ENCODE measurements at places on chromosomes 16 and 17.

DNA sequence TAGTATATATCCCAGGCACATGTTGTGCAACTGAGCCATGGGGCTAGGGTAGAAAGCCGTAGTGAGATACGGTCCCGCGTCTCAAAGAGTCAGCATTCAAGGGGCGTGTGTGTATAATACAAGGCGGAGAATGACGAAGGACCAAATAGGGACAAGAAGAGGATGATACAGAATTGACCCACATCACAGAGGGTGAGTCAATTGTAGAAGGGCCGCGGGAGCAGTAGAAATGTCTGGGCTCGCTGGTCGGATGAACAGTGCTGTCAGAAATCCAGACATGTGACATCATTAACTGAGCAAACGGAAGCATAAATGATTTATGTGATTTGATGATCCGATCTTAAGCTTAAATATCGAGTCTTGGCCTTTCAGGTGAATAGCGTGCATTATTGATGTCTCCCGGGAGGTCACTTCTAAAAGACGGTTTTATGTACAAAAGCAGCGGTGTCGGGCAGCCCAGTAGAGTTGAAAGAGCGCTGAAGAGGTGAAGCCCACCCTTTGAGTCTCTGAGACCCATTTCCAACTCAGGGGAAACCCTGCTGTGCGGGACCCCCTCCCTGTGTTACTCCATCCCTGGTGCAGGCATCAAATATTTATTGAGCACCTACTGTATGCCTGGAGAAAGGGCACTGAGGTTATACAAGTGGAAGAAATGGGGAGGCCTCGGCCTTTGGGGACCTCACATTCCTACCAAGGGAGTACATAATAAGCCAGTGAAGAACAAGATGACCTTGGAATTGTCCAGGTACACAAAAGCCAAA is 45.1 kb downstream of the ATP2C2 start:
- DNase-seq, result no peak

GRCh38 chr17:64319531-64319930 is 56.5 kb upstream of the TEX2 start:
- no peak for DNase-seq

GRCh38 chr16:50001144-50001543 is 23.9 kb upstream of the CNEP1R1 start:
- DNase-seq, result no peak

GRCh38 chr16:4481963-4482362 is 5.8 kb downstream of the HMOX2 start:
- DNase-seq, result no peak

GRCh38 chr17:39822051-39822451 is 42.1 kb downstream of the IKZF3 start:
- no peak for DNase-seq

- DNase-seq, result peak; percentile 18
These were observed 18.8 kb downstream of the CLUH start for GRCh38 chr17:2692781-2693135.

- no peak for DNase-seq
These were observed 118.2 kb upstream of the CHMP6 start for GRCh38 chr17:80873307-80873951.

DNA sequence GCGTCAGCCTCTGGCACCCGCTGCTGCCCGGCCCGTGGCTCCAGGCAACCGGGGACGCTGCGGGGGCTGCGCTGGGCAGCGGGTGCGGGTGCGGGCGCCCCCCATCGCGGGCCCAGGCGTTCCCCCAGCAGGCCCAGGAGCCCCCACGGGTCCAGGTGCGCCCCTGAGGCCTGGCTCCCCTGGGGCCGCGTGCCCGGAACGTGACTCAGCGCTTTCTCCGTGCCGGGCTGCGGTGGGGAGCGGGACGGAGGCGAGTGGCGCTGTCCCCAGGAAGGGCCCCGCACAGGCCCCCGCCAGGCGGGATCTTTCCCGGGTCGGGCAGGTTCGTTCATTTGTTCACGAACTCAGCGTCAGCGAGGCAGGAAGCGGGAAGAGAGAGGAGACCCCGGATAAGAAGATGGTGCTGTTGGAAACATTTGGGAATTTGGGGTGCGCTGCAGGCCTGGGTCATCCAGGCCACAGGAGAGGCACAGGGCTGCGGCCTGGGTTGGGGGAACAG is 18.4 kb upstream of the EXOC7 start:
- DNase-seq, result no peak

- DNase-seq, result peak; percentile 19
These were observed 11.0 kb downstream of the CHMP6 start for GRCh38 chr17:81002409-81003361.

DNA sequence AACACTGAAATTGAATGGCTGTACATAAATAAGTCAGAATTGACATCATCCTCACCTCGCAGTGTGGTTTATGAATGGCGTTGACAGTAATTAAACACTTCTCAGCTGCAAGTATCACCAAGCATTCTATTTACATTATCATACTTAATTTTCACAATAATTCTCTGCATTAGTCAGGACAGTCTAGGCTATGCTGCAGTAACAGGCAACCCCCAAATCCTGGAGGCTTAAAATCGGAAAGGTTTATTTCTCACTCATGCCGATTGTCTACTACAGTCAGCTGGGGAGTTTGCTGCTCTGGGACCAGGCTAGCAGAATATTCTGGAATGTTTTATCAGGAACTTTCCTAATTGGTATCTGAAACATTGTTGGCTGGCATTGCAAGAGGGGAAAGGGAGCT is 493.2 kb upstream of the ERCC4 start:
- no peak for DNase-seq

- DNase-seq, result no peak
These were observed 582.7 kb upstream of the PSMD7 start for GRCh38 chr16:73713778-73714495.

DNA sequence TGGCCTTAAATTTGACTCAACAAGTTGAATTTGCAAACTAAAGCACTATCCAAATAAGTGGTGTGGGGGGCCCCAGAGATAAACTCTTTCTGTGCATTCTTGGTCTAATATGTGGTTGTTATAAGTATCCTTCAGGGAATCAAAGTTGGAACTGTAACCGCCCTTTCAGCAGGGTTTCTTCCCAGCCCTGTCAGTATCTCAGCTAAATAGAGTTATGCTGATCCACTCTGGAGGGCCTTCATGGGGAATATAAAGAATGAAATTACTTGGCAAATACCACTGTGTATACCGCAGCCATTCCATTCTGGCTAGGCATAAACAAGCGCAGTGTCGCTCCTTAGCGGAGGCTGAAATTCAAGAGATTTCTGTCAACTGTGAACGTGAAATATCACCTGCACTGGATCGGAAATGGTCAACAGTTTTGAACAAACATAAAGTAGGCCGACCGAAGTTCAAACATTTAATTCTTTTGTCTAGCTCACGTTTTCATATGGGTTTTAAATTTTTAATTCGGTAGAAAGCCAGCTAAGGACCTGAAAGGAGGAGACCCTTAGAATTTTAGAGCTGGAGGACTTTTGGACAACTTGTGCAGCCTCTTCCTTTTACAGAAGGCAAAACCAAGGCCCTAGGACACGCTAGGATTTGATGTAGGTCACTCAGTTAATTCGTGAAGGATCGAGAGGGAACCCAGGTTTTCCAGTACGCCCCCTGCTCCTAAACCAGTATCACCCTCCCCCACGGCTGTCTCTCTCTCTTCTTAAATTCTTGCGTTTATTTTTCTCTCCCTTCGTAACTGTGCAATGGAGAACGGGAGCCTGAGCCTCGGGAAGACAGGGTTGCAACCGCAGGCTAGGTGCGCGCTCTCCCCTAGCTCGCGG is 74.7 kb downstream of the CHD9 start:
- no peak for DNase-seq

- DNase-seq, result no peak
These were observed 473.6 kb upstream of the ASIC2 start for GRCh38 chr17:33766721-33767120.

- no peak for DNase-seq
These were observed 137.7 kb upstream of the CDH5 start for GRCh38 chr16:66228792-66229191.

- peak; percentile 40 for DNase-seq
These were observed 48.6 kb downstream of the GAS7 start for GRCh38 chr17:10149573-10150399.
